ENCODE measurements at places on chromosomes 11 and 22.
A peak's percentile ranks its signal among the peaks of the same experiment; 100 is the strongest.

DNA sequence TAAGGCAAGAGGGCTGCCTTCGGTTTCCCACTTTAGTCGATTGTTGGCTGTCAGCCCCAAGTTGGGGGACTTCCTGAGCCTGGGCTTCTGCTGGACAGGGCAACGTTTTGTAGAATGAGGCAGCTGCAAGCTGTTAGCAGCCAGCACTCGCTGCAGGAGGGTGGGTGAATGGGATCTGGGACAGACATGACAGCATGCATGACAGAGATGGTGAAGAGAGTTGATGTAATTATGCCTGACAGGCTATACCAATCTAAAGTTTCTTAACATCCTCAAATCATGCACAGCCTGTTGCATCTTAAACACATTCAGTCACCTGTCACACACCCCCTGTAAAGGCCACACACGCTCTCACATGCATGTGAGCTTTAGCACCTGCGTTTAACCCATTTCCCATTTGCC, 49.2 kb downstream of the CWC15 start:
- DNase-seq: no peak

- DNase-seq: no peak
These were observed 66.8 kb downstream of the FZD4 start for GRCh38 chr11:86888164-86889000.

DNA sequence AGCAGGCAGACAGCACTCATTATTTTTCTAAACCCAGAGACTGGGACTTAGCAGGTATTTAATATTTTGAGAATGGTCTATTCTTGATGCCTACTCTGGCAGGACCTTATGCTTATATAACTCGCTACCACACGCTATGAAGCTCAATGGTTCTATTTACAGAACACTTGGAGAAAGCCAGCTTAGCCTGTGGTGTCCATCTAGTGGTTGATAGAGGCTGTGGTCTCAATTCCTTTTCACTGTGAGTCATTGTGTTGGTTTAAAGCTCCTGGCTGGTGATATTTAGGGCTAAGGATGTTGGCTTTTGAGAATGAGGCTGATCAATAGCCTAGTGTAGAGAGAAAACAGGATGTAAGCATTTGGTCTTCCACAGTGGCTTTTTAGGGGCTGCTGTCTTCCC, 206.4 kb downstream of the DBX1 start:
- DNase-seq: peak; percentile 18

DNA sequence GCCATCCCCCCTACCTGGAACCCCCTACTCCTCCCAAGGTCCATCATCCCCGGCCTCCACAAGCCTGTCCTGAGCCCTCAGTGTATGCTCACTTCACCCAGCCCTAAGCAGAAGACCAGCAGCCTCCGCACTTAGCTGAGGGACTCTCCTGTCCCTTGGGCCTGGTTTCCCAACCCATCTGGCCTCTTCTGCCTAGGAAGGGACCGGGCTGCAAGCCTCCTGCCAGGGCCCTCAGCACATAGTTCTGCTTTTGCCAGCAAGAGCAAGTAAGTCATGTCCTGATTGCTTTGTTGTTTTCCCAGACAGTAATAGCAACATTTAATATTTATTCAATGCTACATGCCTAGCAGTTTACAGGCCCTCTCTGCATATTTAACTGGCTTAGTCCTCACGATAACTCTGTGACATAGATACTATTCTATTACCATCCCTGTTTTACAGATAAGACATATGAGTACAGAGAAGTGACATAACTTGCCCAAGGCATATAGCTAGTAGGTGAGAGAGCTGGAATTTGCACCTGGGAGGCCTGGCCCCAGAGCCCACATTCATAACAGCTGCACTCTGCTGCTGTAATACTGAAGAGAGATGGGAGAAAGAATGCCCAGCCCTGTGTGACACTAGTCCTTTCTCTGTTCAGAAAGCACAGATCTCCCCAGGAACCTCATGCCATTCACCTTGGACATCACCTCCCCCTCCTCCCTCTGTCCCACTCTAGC, 139.2 kb downstream of the PARVA start:
- DNase-seq: no peak

DNA sequence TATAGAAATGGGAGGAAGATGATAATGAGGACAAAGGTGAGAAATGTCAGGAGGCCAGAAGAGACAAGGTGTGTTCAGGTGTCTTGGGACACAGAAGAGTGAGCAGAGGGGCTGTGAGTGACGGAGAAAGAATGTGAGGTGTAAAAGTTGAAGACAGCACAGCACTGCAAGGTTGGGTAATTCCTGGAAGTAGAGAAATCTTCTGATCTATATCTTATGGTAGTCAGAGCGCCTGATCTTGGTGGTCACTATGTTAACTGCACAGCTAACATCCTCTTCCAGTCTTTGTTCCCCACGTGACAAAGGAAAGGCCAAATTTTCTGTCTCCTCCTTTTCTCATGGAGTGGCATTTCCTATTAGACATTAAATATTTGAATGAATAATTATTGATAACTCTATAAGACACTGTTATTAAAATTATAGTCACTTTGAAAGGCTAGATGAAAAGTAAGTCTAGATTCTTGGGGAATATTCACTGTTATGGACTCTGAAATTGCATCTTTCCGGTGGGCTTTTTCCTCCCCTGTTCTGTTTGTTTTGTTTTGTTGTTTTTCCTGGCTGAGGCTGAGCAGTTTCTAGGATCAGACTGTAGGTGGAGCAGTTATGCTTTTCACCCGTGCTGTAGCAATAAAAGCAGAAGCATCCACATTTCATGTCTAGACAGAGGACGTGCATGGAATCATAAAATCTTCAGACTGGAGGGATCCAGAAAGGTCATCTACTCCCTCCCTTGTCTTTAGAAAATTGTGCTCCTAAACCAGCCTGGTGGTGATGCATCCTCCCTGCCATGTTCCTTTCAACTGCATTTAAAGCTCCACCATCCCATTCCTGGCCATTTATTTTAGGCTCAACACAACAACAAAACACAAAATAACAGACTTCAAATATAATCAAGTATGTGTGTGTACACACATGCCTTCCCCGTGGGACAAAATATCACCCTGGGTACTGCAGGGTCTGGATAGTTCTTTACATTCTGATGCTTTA, 26.6 kb downstream of the SC5D start:
- peak; percentile 85 for DNase-seq

DNA sequence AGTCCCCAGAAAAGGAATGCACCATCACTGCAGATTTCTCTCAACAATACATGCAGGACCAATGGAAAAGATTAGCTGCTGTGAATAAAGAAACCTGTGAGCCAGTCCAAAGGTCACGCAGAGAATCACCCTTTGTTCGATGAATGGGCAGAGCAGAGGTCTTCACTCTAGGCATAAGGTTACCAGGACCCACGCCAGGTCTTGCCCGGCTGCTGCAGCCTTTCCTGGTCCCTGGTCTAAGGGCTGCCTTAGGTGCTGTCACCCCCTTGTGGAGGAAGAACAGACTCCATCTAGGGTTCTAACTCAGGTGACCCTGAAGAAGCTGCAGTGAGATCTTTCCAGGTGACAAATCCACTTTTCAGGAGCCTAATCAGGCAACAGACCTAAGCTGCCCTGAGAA, 29.0 kb upstream of the NAP1L4 start:
- DNase-seq: peak; percentile 6

Measured in NCI-H1417 (cell line).